Spleen (tissue), 13 donors: ENCODE measurements at places on chromosomes 11 and 22. TPM values are rescaled to one million over a fixed set of nuclear protein-coding genes. Genes with fewer than 3 reads are reported as not detected.

GRCh38 chr11:90997241-90997640 is 774.4 kb upstream of the CHORDC1 start:
- no peak overlapping the region for H3K4me3 ChIP-seq
- no peaks in the 10 kb centered on the region for H3K36me3 ChIP-seq
- no peak overlapping the region for H3K27ac ChIP-seq

DNA sequence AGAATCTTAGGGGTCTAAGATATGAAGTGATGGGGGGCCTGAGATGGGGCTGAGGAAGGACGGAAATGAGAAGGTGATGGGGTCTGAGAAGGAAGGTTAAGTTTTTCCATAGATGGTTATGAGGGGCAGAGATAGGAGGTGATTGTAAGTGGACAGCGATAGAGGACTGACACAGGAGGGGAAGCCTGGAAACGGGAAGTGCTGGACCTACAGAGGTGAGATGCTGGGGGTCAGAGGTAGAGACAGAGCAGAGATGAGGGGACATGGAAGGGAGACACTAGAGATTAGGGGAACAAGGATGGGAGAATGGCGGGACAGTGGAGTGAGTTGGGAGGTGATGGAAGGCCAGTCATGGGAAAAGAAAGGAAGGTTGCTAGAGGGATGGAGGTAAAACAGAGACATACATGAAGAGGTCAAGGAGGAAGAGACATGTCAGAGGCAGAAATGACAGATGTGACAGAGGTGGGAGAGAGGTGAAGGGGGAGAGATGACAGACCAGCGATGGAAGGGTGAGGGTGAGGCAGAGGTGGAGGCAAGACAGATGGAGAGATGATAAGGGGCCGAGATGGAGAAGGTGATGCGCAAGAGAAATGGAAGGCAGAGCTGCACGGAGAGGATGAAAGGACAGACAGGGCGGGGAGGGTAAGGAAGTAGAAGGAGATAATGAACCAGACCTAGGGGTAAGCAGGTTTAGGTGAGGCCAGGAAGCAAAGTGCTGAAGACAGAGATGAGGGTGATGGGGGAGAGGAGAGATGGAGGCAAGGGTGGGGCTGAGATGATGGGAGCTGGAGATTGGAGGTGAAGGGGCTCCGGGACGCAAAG is 50.8 kb downstream of the SLC22A12 start:
- peaks cover 95% of the 10 kb centered on the region for H3K27me3 ChIP-seq
- H3K36me3 ChIP-seq: no peaks in the 10 kb centered on the region
- peak overlapping the region; percentile 5 for H3K4me3 ChIP-seq
- DNase-seq: no peak
- H3K27ac ChIP-seq: no peak overlapping the region
- no peaks in the 10 kb centered on the region for H3K4me1 ChIP-seq

- no peaks in the 10 kb centered on the region for H3K4me1 ChIP-seq
- DNase-seq: no peak
- no peak overlapping the region for H3K4me3 ChIP-seq
These were observed 155.1 kb downstream of the TENM4 start for GRCh38 chr11:79285756-79286155.

Gene GUCY1A2
- 15.6 TPM for total RNA-seq

Gene RFPL2
- not detected for total RNA-seq
